NCI-H2171 treated with DMSO at 0.1 percent for 48 hours (cell line): ENCODE measurements at places on chromosomes 2 and 18.

GRCh38 chr2:73893764-73894474 is 1.1 kb downstream of the ACTG2 start:
- no peak for DNase-seq

DNA sequence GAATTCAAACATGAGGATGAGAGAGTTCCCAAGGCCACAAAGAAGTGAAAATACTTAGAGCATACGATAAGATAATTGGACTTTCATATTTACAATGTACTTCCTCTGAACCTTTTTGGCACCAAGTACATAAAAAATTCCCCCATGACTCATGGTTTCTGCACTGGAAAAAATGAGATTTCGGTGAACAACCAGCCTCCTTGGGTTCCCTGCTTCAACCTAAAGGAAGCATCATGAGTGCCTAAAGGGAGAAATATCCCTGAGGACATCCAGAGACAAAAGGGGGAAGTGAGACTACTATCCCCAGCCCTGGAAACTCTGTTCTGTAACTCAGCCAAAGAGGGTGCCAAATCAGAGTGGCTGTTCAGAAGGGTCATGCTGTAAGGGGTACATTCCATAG is 562.7 kb upstream of the SLC39A10 start:
- no peak for DNase-seq

- no peak for DNase-seq
These were observed 50.9 kb downstream of the STAT1 start for GRCh38 chr2:190963088-190963487.

DNA sequence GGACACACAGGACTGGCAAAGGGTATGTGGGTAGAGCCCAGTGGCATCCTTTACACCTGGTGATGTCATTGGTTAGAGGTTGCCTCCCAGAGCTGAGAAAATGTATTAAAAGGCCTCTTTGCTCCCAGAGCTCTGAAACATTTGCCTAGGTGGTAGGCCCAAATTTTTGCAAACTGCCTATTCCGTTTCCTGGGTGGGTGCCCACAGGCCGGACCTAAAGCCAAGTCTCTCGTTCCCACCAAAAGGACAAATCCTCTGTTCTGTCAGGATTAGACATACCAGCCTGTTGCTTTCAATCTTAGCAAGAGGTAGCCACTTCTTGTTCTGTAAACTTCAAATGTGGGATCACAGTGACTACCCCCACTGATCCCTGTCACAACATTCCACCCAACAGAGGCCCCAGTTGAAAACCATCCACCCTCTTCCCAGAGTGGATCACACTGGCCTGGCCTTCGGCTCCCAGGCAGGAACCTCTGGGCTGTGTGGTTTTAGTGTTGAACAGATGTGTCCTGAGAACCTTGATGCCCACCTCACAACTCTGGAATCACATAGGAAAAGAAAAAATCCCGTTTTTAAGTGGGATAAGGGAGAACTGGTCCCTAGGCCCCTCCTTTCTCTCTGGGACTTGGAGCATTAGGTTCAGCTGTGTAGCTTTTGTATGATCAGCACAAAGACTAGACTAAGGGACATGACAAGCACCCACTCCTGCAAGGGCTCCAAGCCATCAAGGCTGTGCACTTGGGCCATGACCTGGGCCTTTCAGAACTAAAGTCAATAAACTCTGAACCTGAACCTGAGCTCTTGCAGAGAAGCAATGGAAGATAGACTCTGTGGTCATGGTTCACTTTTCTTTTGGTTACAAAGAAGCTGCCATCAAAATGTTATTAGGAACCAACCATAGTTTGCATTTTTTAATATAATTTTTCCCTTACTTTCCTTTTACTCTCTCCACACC is 211.3 kb downstream of the CYP26B1 start:
- DNase-seq = no peak

DNA sequence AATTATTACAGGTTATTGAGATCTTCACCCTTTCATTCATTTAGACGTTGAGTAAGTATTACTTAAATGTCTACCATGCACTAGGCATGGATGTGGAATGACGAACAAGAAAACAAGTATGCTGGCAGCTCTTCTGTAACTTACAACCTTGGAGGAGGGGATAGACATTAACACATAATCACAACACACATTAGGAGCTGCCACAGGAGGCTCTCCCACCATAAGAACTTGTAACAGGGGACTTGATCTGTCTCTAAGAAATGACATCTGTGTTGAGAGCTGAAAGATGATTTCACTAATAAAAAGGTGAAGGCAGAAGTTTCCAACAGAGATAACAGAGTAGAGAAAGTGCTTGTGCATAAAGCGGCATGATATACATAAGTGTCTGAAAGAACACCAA is 384.7 kb upstream of the ZEB2 start:
- no peak for DNase-seq

DNA sequence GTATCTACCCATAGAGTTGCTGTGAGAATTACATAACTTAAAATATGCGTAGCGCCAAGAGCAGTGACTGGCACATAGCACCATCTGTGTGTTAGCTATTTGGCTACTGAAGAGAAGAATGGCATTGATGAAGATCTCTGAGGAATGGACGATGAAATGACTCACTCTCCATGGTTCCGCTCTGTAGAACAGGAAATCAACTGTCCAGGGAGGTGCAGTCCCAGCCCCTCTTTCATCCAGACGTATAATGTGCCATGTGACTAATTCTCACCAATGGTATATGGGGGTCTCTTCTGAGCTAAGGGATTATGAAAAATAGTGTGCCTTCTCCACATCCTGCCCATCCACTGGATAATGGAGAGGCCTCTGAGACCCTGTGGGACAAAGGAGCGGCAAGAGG is 254.8 kb downstream of the CYP26B1 start:
- no peak for DNase-seq

GRCh38 chr2:99714349-99714748 is 224.5 kb upstream of the REV1 start:
- no peak for DNase-seq
